ENCODE measurements at places on chromosomes 3 and 15.

GRCh38 chr15:43274136-43274535, 7.4 kb upstream of the TGM5 start:
- no peak for DNase-seq

DNA sequence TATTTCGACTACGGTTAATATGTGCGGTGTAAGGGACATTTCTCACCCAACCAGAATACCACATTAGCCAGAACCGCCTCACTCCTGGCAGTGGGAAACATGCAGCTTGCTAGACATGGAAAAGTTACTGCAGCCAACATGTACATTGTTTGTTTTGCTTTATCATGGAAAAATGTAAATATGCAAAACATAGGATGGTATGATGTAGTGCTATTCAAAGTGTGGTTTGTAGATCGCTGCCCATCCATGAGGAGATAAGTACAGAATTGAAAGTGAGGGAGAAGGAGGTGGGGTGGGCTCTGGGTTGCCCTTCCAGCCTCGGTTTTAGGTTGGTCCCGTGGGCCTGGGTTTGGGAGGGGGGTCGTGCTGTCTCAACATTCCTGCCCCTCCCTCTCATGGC, 42.5 kb upstream of the SPESP1 start:
- DNase-seq = no peak

DNA sequence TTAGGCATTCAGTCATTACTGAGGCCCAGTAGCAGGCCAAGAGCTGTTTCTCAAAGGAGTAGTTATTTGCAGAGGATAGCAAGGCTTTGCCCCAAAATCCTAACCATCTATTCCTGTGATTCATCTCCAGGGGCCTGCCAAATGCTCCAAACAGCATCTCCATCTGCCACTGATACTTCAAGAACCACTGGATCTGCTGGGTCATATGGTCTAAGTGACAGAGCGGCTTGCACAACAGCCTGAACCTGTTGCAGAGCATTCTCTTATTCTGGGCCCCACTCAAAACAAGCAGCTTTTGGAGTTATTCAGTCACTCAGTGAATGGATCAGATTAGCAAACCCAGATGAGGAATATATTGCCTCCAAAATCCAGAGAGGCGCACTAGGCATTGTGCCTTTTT, 68.8 kb upstream of the ALDH1A3 start:
- DNase-seq = no peak

- DNase-seq = no peak
These were observed 3.9 kb upstream of the CSK start for GRCh38 chr15:74777769-74778598.

DNA sequence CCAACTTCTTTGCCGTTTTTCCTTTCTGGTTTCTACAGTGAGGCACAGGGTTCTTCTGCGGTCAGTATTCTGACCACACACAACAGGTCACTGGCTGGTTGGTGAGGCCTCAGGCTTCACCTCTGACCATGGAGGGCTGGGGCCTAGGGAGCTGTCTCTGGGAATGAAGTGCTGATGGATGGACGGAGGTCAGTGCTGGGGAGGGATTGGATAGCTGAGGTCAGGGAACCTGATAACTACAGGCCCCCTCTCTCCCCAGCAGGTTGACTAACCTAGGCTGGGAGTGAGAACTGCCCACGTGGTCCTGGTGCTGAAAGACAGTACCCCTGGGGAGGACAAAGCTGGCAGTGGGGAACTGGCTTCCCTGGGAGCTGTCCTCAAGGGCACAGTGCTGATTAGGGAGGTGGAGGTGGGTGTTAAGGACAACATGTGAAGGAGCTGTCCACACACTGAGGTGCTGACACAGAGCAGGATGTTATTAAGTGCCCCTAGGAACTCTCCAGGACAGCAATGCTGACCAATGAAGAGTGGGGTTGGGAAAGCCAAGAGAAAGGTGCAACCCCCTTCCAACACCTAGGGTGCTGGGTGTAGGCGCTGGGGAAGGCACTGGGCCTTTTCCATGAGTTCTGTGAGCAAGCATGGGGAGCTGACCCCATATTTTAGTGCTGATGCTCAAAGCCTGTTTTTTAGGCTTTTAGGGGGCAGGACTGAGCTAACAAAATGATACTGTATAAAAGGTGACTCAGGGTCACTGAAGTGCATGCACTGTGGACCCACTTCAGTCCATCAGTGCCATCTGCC, 45.2 kb downstream of the ATP2B2 start:
- DNase-seq = peak; percentile 13

- no peak for DNase-seq
These were observed 28.3 kb upstream of the ALDH1L1 start for GRCh38 chr3:126208606-126209256.

- no peak for DNase-seq
These were observed 396.3 kb upstream of the PROK2 start for GRCh38 chr3:72181251-72181650.

DNA sequence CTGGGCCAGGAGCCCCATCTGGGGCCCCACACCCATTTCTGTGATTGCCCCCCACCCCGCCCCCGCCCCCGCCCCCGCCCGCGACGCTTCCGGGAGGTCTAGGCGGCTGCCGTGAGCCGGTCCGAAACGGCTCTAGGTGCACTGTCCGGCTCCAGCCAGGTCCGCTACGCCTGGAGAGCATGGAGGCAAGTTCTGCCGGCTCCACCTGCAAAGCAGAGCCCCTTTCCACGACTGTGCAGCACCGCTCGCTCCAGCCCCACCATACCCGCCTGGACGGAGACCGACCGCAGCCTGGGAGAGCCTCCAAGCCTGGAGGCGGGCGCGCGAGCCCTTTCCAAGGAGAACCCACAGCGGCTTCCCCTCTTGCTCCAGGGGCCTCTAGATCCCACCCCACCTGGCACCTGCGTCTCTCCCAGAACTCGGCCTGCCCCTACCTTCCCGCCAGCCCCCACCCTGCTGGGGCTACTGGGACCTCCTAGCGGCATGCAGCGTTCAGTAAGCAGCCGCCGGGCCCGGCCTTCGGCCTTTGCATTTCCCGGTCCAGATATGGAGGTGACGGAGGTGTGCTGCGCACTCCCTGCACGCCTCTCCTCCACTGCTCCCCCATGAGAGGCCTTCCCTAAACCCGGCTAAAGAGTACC, 66.2 kb downstream of the KLF13 start:
- DNase-seq = no peak

DNA sequence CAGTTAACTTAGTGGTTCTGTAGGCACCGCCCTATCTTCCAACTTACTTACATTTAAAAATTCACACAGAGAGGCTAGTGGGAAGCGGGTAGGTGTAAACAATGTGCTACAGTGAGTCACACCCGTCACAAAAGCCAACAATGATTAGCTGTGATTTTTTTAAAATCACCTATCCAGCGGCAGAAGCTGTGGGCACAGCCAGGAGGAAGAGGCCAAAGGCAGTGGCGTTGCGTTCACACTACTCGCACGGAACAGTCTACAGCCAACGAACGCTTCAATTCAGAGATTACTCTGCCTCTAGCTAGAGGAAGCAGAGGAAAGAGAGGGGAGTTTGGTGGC, 2.5 kb upstream of the NLGN1 start:
- DNase-seq = no peak

DNA sequence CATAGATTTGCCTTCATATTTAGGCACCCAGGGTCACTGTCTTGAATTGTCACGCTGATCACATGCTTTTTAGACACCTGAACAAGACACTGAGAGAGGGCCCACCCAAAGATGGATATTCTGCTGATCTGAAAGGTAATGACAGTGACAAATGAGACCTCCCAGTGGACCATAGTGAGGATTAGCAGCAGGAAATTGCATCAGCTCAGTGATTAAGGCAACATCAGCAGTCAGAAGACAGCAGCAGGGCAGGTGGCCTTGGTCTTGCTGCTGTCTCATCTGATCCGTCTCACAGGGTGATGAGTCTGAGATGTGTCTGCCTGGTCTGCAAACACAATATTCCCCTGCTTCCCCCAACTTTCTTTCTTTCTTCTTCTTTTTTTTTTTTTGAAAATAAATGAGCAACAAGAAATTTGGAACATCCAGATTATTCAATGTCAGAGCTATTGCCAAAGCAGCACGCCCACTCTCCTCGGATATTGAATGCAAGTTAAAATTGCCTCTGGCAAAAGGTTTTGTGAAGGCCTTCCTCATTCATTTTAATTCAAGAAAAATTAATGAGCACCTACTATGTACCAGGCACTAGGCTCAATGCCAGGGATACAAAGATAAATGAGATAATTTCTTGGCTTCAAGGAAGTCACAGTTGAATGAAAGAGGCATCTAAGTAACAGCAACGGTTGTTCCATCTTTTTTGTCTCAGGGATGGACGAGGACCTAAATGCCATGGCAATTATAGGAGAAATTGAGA, 14.1 kb downstream of the OTOL1 start:
- no peak for DNase-seq

DNA sequence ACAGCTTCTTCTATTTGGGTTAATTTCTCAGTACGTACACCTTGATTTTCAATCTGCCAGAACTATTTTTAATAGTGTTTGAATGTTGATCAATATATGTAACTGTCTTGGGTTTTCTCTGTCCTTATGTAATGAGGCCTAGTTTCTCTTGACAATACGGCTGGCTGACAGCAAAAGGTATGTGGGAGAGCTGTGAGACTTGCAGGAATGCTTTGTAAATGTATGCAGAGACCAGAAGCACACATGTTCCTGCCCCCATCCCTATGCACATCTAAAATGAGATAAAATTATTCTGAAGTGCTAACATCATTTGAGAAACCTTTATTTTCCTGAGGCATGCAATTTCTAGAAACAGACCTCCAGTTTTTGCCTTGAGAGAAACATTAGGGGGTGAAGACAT, 593.8 kb upstream of the GBE1 start:
- no peak for DNase-seq

DNA sequence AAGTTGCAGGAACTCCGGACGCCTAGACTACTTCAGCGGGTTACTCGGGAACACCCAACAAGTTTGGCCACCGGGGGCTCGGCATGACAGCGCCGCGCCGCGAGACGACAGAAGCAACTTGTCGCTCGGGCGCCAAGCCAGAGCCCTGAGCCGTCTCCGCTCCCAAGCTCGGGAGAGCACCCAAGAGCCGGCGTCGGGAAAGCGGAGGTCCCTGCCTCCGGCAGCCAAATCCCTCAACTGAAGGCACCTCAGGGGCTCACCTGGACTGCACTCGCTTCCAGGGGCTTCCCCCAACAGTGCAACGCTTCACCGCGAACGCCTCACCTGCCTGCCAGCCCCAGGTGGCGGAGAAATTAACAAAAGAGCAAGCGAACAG, 640 bp downstream of the MB21D2 start:
- no peak for DNase-seq

DNA sequence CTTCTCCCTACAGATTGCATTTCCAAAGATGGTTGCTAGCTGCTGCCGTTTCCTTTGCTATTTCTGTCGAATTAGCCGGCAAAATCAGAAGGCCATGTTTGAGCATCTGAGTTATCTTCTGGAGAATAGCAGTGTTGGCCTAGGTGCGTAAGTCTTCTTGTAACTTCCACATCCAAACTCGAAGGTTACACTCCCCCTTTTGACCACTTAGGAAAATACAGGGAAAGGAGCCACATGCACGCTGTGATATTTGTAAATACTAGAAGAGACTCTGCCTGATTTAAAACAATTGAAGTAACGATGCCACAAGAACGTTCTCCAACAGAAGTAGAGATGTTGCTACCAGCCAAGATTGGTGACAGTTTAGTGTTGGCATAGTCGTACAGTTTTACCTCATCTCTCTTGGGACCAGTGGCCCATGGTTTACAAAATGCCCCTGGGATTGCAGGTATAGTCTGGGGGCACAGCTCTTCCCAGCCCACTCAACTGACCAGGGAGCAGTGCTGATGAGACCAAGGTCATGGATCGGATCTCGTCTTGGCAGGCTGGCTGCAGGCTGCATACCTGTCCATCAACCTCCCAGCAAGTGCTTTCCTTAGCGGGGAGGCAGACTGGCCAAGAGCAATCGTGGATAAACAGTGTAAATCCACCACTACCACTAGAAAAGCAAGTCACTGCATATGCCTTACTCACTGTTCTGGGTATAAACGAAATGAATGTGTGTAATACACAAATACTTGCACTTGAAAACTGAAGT, 268.4 kb upstream of the CHRM5 start:
- DNase-seq = no peak

- DNase-seq = no peak
These were observed 381.0 kb upstream of the RGMA start for GRCh38 chr15:93469994-93470393.

- DNase-seq = no peak
These were observed 22.9 kb downstream of the NBEAL2 start for GRCh38 chr3:47002171-47003055.

GRCh38 chr3:149625795-149626194, 32.0 kb downstream of the WWTR1 start:
- no peak for DNase-seq

GRCh38 chr15:64597477-64597822, 137.1 kb downstream of the ZNF609 start:
- DNase-seq = no peak

GRCh38 chr3:147773116-147773630, 364.0 kb downstream of the ZIC1 start:
- DNase-seq = no peak

- no peak for DNase-seq
These were observed 41.7 kb upstream of the SEC22A start for GRCh38 chr3:123159926-123160635.

DNA sequence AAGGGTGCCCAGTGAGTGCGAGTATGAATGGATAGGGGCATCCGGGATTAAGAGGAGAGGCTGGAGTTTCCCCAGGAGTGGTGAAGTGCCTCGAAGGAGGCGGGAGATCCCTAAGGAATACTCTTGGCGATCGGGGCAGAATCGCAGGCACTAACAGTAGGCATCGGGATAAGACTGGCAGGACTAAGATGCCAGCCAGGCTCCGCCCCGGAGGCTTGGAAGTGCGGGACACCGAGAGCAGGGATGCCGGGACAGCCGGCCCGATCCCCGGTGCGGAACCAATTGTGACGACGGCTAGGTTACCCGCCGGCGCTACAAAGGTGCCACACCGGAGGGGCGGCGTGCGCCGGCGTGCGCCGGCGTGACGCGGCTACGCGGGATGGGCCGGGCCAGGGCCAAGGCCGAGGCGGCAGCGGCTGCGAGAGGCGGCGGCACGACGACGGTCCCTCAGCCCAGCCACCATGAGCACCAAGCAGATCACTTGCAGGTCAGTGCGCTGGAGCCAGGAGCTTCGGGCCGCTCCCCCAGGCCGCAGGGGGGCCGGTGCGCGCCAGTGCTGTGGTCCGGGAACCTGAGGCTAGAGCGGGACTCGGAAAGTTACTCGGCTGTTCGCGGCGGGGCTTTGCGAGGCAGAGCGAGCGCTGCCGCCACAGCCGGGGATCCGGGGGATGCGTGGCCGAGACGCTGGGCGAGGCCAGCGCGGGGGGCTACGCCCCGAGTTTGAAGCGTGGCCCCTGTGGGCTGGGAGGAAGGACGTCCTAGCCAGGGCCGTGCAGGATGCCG, at the start of gene MKRN2:
MKRN2 (plus strand) TSS at position 398 of the 783 bp plus-strand sequence; CDS start at position 462, 64 bp downstream.
- DNase-seq = peak; percentile 77

GRCh38 chr15:96330064-96330449, 443 bp upstream of the NR2F2 start:
- no peak for DNase-seq

- DNase-seq = no peak
These were observed 62.9 kb downstream of the EFCAB12 start for GRCh38 chr3:129365296-129366136.

Measured in activated CD4-positive, alpha-beta T cell treated with anti-CD3 and anti-CD28 coated beads for 24 hours (primary cell).